Stomach (tissue), 19 donors: ENCODE measurements at places on chromosomes 6 and 20. TPM values are rescaled to one million over a fixed set of nuclear protein-coding genes. Genes with fewer than 3 reads are reported as not detected.
A peak's percentile ranks its signal among the peaks of the same experiment; 100 is the strongest.

- DNase-seq: no peak
Observed at GRCh38 chr6:155406801-155407200, 48.8 kb downstream of the NOX3 start.

GRCh38 chr6:80214436-80215022 is 108.1 kb downstream of the BCKDHB start:
- DNase-seq: peak; percentile 76

DNA sequence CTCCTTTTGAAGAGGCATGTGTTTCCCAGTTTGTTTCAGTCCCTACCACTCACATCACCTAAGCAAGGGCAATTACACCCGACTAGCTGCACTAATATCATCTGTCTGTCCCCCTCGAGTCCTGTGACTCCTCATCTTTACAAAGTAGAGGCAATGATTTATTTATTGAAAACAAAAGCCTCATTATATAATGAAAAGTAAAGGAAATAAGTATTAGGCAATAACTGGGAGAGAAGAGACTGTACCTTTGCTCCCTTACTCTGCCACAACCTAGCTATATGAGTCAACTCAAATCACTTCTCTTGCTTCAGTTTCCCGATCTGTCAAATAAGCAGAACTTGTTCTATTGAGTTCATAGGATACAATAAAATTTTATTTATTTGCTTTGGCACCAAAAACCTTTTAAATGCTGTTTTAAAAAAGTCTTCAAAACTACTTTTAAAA is 38.9 kb downstream of the CSNK2A1 start:
- no peak for DNase-seq

The PPP1R14C gene
- not detected for polyA plus RNA-seq

The FOXC1 gene
- 0.25 TPM for polyA plus RNA-seq

GRCh38 chr6:33189625-33190448 is 2.4 kb downstream of the COL11A2 start:
- DNase-seq: no peak
